ENCODE measurements at places on chromosomes 6 and 20.

GRCh38 chr20:43971267-43971666 lies 56.6 kb downstream of the TOX2 start:
- no peak for DNase-seq

DNA sequence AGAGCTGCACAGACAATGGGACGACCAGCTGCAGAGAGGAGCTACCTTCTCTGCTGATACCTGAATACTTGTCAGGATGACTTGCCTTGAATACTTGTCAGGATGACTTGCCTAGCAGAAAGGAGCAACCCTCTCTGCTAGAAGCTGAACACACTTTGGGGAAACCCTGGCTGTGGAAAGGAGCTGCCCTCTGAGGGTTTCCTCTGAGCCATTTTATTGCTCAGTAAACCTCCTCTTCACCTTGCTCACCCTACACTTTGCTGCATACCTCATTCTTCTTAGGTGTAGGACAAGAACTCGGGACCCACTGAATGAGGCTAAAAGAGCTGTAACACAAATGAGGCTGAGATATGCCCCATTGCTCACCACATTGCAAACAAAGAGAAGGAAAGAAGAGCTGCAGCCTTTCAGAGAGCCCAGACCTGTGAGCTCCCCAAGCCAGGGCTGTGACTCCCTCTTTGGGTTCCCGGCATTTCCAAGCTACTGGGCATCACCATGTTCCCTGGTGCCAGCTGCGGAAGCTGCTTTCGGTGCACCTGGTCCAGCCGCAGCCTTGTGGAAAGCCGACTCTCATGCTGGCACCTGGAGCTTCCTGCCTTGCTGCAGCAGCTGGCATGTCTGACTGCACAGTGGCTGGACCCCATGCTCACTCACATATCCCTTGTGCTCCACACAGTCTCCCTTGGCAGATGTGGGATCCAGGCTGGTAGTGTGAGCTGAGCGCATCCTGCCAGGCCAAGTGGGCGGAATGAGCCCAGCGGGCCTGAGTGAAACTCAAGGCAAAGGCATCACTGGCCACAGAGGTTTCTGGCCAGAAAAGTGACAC lies 106.7 kb upstream of the AHI1 start:
- no peak for DNase-seq

- no peak for DNase-seq
Observed at GRCh38 chr20:47468290-47469050, 33.2 kb upstream of the NCOA3 start.

DNA sequence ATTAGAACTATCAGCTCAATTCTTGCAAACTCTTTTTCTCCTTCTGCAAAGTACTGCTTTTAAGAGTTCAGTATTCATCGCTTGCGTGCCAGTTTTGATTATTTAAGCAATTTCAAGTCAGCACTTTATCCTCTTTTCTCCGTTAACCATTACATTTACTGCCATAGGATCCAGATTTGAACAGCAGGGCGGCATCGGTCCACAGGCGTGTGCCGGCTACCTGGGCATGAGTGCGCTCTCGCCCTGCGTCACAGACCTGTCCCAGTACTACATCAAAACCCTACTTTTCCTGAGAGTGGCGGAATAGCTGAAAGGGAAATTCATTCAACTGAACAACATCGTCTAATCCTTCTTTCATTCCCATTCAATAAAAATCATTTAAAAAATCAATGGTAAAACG lies 53.4 kb downstream of the MYLK4 start:
- DNase-seq, result no peak

GRCh38 chr20:20520776-20521175 lies 152.9 kb downstream of the INSM1 start:
- peak; percentile 54 for DNase-seq

DNA sequence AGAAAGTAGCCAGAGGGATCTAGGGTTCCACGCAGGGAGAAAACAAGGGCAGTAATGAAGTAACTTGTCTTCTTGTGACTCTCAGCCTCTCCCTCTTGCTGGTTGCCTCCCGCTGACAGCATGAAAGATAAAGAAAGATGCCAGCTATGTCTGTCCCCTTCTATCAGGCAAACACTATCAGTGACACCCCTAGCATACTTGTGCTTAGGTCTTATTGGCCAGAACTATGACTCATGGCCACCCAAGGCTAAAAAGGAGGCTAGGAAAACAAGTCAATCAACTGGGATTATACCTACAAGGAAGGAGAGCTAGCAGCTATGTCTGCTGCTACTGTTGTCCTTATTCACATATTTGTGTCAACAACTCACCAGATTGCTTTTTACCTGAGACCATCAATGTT lies 206.8 kb upstream of the SOX4 start:
- no peak for DNase-seq

DNA sequence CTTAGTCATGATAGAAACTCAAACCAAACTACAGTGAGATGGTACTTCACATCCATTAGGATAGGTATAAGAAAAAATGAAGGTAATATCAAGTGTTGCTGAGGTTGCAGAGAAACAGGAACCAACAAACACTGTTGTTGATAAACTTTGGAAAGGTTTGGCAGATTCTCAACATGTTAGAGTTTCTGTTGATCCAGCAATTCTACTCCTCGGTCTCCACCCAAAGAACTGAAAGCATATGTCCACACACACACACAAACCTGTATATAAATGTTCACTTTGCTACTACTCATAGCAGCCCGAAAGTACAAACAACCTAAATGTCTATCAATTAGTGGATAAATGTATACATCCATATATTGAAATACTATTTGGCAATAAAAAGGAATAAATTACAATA lies 128.3 kb upstream of the CARMIL1 start:
- no peak for DNase-seq

- peak; percentile 27 for DNase-seq
Observed at GRCh38 chr20:10802236-10802635, 128.4 kb upstream of the JAG1 start.

GRCh38 chr20:2595076-2595475 lies 57.4 kb upstream of the NOP56 start:
- DNase-seq, result no peak

- DNase-seq, result peak; percentile 77
Observed at GRCh38 chr6:105545947-105546731, 143.3 kb upstream of the PREP start.

DNA sequence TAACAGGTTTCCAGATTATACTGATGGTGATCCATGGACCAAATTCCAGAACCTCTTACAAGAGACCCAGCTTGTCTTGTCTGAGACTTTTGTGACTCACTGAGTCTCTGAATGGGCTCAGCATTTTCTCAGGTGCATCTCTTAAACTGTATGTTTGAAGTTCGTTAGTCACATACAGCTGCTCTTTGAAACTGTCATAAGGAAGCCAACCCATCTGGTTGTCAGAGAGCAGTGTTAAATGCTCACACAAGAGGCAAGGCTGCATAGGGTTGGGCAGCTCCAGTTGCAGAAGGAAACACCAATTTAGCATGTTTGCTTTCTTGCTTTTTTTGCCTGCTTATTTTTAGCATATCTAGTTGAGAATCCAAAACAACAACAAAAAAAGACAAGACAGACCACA lies 47.1 kb downstream of the TRIM27 start:
- no peak for DNase-seq

DNA sequence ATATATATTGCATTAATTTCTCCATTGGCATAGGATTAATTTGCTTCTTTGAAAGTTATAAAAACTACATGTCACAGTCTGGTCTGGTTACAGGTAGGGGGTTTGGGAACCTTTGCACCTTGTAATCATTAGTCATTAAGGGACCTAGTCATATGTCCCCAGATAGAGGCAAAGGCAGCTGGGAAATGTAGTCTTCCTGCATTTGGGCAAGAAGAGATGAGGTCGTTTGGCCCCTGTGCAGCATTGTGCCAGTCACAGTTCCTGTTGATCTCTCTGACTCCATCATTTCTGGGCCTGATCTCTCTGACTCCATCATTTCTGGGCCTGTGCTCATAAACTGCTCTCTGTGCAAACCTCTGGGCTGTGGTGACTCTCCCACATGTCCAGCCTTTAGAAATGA lies 73.2 kb downstream of the BCKDHB start:
- peak; percentile 22 for DNase-seq

- DNase-seq, result peak; percentile 46
Observed at GRCh38 chr20:11917663-11918062, at the start of gene BTBD3. TSS of gene BTBD3 (plus strand) at chr20:11917893. CDS start at chr20:11918276, 383 bp downstream.

DNA sequence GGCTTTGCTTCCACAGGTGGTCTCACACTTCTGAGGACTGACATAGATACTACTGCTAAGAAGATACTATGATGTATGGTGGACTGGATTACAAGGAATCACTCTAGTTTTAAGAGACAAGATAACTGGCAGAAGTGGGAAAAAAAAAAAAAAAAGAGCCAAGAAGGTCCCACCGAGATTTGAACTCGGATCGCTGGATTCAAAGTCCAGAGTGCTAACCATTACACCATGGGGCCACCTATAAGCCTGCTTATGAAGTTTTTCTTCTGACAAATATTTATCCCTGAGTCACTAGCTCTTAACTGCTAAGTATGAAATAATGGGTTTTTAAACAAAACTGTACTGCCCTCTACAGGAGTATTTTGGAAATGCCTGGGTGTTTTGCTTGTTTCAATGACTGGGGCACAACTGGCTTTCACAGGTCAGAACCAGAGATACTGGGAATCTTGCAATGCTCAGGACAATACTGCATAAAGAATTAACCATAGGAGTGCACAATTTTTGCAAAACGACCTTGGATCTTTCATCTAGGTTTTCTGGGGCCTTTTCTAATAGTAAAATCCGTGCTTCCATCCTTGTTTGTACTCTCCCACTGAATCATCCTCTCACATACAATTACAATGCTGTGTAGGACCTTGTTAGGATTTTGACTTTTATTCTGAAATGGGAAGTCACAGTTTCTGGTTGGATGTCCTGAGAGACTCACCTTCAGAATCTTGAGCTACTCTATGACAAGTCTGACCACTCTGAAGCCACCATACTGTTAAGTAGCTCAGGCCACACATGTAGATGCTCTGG lies 116.3 kb downstream of the OR2B2 start:
- peak; percentile 91 for DNase-seq

GRCh38 chr6:150910561-150910960 lies 45.1 kb downstream of the MTHFD1L start:
- no peak for DNase-seq
